ENCODE measurements at places on chromosomes 2 and 18.

- DNase-seq = no peak
Measured at GRCh38 chr2:132891498-132891897, 221.5 kb upstream of the LYPD1 start.

DNA sequence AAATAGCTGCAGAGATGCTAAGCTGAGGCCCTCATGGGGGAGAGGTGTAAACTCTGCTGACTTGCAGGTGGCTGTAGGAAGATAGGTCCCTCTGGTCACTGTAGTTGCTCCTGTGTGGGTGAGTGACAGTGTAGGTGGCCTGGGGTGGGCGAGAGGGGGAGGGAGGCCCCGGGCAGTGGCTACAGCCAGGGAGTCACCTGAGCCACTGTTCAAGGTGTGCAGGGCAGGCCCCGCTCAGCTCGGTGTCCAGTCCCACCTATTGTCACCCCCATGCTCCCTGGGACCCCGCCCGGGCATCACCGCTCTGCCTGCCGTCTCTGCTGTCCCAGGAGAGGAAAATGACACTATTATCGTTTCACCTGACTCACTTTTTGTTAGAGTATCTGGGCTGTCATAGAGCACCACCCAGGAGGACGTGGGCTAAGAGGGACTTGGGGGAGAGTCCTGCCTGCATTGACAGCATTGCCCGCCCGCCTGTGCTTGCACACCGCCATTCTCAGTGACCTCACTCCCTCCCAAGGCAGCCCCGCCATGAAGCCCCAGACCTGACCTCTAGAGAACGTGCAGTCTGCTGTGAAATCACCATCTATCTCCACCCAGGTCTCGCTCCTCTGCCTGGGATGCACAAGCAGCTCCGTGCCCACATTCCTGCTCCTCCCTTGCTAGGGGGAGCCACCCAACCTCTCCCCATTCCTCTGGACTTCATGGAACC, 29.2 kb downstream of the COPS9 start:
- no peak for DNase-seq

DNA sequence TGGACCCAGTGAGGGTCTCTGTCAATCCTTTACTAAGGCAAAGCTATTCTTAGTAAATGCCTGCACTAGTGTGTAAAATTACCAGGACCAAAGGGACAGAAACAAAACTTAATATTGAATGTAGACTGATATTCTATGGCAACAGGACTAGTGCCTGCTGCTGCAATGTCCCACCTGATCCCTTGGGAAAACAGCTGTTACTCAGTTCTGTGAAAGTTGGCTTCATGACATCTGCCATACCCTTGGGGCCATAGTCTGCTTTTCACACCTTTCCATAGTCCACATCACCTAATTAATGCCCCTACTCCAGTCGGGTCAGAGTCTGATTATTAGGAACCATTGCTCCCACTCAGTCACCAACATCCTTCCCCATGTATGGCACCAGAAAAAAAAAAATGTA, 14.5 kb downstream of the DNAJC27 start:
- no peak for DNase-seq

- DNase-seq = no peak
Measured at GRCh38 chr2:24925815-24926214, 5.8 kb upstream of the ADCY3 start.

- no peak for DNase-seq
Measured at GRCh38 chr2:65386989-65387388, 45.4 kb downstream of the SPRED2 start.

- no peak for DNase-seq
Measured at GRCh38 chr18:75977081-75977480, 518.0 kb downstream of the ZNF516 start.

GRCh38 chr18:55515214-55515613, 72.8 kb downstream of the TCF4 start:
- DNase-seq = no peak

DNA sequence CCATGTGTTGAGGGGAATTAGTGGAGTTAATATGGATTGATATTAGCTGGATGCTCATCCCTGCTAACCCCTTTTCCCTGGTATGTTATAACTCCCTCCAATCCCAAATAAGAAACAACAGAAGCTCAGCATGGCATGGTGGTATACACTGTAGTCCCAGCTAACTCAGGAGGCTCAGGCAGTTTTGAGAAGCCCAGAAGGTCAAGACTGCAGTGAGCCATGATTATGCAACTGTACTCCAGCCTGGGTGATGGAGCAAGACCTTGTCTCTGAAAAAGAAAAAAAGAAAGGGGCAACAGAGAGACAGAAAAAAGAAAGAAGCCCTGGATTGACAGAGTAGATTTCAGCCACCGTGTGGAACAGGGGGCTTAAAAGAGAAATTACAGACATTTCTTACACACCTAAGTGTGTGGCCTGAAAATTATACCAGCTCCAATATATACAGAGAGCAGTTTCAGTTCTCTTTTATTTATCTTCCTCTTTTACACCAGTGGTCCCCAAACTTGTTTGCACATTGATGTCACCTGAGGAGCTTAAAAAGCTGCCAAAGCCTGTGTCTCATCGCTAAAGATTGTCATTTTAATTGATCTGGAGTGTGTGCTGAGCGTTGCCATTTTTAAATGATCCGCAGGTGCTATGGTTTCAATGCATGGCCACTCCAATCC, 203.6 kb downstream of the UBE2E3 start:
- no peak for DNase-seq

GRCh38 chr2:207919164-207919919, 106.0 kb downstream of the PLEKHM3 start:
- DNase-seq = no peak

DNA sequence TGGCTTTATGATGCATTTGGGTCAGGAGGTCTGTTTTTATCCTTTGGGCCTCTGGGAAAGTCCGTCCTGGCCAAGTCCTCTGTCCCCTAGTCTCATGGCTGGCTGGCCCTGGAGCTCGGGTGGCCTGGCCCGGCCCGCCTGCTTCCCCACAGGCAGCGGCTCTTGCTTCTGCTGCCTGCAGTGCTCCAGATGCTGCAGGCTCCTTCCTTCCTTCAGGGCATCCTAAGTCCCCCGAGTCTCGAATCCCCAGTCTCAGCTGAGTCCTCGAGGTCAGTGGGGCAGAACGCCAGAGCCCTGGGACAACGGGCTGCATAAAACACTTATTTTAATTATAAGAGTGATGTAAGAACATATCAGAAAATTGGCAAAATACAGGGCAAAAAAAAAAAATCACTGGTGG, 71.2 kb downstream of the HPCAL1 start:
- no peak for DNase-seq

DNA sequence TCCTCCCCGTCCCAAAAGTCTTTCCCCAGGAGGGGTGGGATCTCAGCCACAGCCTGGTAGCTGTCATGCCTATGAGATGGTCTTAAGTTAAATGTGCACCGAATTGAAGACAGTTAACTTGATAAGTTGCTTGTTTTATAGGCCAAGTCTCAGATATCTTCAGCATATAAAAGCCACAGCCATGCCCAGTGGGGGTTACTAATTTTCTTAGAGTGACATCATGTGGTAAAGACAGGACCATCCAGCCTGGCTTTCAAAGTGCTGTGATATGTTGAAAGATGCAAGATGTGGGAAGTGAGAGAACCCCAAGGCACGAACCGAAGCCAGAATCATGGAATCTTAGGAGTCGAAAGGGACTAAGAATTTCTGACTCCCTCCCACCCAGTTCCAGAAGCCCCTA, 42.1 kb upstream of the FAM124B start:
- no peak for DNase-seq

GRCh38 chr2:42881732-42882131, 89.3 kb upstream of the HAAO start:
- no peak for DNase-seq

DNA sequence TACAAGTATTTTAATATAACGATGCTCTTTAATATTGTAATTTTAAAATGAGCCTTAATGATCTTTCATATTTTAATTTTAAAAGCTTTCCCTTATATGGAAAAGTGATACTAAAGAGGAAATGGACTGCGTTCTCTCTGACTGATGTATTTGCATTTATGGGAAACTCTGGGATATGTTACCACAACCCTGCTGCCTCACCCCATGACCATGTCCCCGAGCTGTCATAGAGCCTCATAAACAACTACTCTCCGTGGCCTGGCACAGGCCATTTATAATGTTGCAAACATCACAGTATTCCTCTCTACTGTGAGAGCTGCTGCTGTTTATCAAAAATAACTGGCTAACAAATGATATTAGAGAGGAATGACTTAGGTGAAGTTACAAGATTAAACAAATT, 75.8 kb upstream of the SEC11C start:
- no peak for DNase-seq

- no peak for DNase-seq
Measured at GRCh38 chr2:223604231-223604630, 2.1 kb upstream of the SCG2 start.

GRCh38 chr2:32864334-32865111, 82.2 kb upstream of the LTBP1 start:
- DNase-seq = no peak

DNA sequence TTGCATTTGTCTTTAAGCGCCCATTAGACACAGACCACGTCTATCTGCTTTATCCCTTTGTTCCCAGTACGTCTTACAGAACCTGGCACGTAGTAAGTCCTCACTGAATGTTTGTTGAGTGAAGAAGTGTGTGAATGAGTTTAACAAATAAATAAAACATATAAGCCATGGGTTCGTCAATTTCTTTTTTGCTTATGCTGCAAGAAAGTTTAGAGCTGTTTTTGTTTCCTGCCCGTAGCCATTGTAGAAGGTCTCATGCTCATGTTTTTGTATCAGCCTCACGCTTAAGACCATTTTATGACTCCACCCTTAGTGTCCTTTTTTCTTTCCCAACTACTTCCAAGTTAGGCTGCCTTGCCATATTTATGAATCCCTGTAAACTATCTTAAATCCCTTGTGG, 2.5 kb downstream of the ADD2 start:
- no peak for DNase-seq

GRCh38 chr2:46315103-46315890, 18.1 kb downstream of the EPAS1 start:
- peak; percentile 97 for DNase-seq

DNA sequence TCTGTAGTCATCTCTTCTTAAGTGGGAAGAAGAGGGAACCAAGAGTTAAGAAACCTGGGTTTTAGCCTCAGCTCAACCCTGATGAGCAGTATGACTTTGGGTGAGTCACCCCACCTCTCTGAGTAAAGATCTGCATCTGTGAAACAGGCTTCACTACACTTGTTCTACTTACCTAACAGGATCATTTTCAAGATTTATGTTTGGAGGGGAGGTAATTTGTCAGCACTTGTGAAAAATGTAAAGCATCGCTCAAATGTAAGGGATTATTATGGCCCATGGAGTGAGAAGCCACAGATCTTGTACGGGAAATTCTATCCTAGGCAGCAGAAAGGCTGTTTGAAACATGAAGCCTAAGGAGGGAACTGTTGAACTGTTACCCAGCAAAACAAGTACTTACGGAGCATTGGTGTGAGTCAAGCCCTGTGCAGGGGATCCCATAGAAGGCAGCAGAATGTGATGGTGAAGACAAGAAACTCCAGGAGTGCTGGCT, 160.6 kb downstream of the PRKCE start:
- no peak for DNase-seq

Measured in tibial artery (tissue), 4 donors.